ENCODE measurements at places on chromosomes 3 and 15.

GRCh38 chr3:184872200-184872599, 60.2 kb downstream of the VPS8 start:
- no peak for DNase-seq

GRCh38 chr3:169460035-169460434, 203.5 kb downstream of the MECOM start:
- DNase-seq = no peak

DNA sequence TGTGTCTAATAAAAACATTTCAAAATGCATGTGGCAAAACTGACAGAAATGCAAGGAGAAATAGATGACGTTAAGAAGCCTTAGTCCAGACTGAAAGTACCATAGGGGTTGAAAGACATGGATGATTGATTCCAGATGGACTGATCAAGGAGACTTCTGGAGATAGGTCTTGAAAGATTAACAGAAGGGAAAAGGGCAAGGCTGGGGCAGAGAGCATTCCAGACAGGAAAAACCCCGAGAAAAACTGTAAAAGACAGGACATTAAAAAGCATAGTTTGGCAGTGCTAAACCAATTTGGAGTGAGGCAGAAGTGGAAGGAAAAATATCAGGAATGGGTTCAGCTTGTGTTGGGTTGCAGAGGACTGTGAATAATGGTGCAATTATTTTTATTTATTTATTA, 375.2 kb upstream of the SGO1 start:
- no peak for DNase-seq

DNA sequence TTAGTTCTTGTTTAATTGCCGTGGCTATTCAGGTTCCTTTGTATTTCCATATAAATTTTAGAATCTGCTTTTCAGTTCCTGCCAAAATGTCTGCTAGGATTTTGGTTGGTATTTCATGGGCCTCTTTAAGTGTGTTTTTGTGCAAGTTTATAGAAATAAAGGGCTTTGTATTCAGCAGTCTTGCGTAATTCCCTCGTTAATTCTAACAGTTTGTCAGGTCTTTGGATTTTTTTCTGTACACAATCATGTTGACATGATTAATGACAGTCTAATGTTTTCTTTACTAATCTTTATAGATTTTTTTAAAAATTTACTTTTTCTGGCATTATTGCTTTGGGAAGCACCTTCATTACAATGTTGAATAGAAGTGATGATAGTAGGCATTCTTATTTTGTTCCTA, 120.9 kb downstream of the NEK11 start:
- DNase-seq = no peak

GRCh38 chr15:42595626-42596240, 20.3 kb downstream of the STARD9 start:
- DNase-seq = no peak

- no peak for DNase-seq
Measured at GRCh38 chr3:160697637-160698380, 20.8 kb downstream of the ARL14 start.

DNA sequence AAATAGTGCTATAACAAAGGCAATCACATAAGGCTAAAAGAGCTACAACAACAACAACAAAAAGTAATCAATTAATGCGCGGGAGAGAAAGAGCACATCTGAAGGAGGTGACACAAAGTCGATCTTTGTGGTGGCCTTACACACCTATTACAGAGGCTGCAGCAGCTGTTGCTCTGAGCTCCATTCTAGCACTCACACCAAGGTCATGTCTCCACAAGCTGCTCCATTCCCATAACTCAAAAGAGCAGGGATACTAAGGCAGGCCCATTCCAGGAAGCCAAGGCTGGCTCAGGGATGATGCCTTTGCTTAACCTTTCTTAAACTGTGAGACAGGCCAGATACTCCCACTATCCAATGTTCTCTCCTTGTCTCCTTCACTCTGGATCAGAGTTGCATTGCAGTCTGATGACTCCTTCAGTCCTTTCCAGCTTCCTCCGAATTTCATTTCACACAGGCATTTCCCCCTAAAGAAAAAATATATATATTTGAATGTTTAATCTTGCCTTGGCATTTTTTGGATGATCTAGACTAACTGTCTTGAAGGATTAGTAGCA, 52.7 kb downstream of the SNTN start:
- no peak for DNase-seq

- DNase-seq = no peak
Measured at GRCh38 chr3:43432462-43432861, 146.1 kb downstream of the SNRK start.

DNA sequence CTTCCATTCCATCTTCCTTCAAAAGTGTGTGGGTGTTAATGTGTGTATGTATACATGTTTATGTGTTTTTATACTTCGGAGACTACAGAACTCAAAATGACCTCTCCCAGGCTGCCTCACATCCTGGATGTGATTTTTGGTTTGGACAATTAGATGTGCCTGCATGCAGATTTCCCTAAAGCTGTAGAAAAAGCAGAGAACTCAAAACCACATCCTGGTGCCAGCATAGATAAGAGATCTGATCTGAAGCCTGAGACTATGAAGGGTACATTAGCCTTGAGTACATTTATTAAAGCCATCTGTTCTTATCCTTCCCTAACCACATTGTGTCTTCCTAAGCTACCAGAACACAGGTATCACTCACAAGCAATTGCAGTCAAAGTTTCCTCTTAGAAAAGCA, 319.4 kb upstream of the RASGRP1 start:
- DNase-seq = no peak

GRCh38 chr3:188539631-188540194, 385.8 kb downstream of the LPP start:
- no peak for DNase-seq

GRCh38 chr15:62464705-62465104, 299.6 kb upstream of the C2CD4B start:
- DNase-seq = no peak

Measured in stimulated activated naive CD4-positive, alpha-beta T cell treated with Interleukin-2 at 50 U/mL for 16 hours (primary cell).